Activated T-helper 1 cell treated with anti-CD3 and anti-CD28 coated beads, Interleukin-12 subunit alpha, Interleukin-12 subunit beta, Interleukin-2, Interleukin-4 antibody, amounts not matched to agents 30 ng/mL and 10 ng/mL and 1 ng/mL, durations not matched to agents 14 hours and 24 hours and 36 hours (primary cell): ENCODE measurements at places on chromosomes 6 and 20.

DNA sequence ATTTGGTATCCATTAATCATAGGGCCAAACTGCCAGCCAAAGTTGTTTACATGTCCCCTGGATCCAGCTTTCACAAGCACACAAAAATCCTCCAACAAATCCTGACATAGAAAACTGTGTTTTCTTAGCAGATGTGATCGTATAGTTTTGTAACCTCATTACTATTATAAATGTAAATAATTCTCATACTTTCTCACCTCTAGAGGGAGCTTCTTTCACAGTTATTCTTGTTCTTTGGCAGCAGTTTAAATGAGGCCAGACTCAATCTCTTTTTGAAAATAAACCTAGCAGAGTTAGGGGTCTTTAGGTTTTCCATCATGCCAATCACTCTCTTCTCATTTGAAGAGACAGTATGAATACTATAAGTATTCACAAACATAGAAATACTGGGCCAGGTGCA lies 17.0 kb upstream of the ZNF318 start:
- DNase-seq = no peak

- no peak for DNase-seq
Observed at GRCh38 chr6:5501837-5502236, 240.5 kb downstream of the FARS2 start.

- DNase-seq = no peak
Observed at GRCh38 chr6:57216235-57217101, 5.6 kb downstream of the RAB23 start.

GRCh38 chr6:27502508-27503435 lies 29.9 kb upstream of the ZNF184 start:
- DNase-seq = peak; percentile 48

GRCh38 chr20:24574307-24574706 lies 104.9 kb downstream of the SYNDIG1 start:
- no peak for DNase-seq

- no peak for DNase-seq
Observed at GRCh38 chr6:96704713-96705112, 132.6 kb downstream of the GPR63 start.

GRCh38 chr6:159806021-159806458 lies 6.0 kb downstream of the PNLDC1 start:
- DNase-seq = no peak

GRCh38 chr6:24851086-24851485 lies 52.4 kb upstream of the ARMH2 start:
- no peak for DNase-seq

- no peak for DNase-seq
Observed at GRCh38 chr6:44699082-44699481, 311.6 kb downstream of the CDC5L start.

DNA sequence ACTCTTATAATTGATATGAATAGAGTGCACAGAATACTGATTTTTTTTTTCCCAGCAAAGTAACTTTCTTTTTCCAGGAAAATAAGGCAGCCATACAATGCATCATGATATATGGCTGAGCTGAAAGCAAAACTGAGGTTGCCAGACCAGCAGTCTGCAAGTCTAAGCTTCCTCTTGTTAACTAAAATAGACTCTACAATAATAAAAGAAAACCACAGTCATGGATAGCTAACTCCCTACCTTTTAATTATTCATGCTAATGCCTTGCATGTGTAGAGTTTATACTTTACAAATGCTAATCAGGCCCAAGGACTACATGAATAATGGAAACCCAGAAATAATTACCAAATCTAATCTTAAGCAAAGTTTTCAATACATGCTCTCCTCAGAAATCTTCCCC lies 47.4 kb downstream of the MAP7 start:
- no peak for DNase-seq

DNA sequence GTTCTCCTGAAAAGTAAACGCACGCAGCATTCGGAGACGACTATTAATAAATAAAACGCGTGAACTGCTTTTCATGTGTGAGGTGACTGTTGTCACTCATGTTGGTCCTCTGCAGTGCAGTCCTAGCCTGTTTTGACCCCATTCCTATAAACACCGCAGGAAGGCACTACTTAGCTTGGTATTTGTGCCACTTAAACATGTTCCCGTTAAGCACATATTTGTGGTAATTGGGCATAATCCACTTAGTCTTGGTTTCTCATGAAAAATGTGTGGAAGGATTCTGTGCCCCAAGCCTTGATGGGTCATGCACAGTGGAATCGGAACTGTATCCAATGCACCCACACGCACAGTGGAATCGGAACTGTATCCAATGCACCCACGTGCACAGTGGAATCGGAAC lies 313.9 kb downstream of the THBS2 start:
- DNase-seq = no peak

DNA sequence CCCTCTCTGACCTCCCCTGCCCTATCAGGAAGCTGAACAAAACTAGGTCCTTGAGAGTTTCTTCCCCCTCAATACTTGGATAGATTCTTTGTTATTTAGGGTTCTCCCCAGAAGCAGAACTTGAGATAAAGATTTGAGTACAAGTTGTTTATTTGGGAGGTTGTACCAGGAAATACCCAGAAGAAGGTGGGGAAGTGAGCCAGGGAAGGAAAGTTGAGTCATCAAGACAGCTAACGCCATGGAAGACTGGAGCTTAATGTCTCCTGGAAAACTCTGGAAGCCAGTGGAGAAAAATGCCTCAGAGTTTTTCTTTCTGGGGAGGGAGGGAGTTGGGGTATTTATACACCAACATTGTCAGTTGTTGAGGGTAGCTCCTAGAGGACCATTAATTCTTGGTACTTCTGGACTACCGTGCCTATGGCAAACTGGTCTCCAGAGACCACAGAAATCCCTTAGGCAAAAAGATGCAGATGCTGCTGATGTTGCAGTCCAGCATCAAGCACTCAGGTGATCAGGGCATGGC lies 102.6 kb upstream of the ZFP64 start:
- DNase-seq = no peak

DNA sequence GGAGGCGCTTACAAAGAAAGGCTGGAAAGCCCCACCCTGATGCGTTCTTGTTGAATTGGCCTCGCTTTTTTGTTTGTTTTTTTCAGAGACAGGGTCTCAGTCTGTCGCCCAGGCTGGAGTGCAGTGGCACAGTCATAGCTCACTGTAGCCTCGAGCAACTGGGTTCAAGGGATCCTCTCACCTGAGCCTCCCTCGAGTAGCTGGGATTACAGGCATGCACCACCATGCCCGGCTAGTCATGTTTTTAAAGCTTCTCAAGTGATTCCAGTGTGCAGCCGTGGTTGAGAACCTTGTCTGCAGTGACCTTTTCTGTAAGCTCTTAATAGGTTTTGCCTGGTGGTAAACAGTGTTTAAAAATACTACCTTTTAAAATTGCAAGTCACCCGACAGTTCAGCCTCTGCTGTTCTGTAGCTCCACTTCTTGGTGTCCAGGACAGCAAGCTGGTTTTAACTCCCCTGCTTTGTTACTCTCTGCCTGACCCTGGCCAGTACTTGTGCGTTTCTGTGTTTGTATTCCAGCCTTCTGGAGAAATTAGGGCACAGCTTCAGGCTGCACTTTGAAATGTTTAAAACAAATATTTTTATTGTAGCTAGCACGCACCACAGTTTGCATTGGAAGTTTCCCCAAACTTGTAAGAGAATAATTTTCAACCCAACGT lies 54.4 kb downstream of the KDM1B start:
- DNase-seq = no peak

DNA sequence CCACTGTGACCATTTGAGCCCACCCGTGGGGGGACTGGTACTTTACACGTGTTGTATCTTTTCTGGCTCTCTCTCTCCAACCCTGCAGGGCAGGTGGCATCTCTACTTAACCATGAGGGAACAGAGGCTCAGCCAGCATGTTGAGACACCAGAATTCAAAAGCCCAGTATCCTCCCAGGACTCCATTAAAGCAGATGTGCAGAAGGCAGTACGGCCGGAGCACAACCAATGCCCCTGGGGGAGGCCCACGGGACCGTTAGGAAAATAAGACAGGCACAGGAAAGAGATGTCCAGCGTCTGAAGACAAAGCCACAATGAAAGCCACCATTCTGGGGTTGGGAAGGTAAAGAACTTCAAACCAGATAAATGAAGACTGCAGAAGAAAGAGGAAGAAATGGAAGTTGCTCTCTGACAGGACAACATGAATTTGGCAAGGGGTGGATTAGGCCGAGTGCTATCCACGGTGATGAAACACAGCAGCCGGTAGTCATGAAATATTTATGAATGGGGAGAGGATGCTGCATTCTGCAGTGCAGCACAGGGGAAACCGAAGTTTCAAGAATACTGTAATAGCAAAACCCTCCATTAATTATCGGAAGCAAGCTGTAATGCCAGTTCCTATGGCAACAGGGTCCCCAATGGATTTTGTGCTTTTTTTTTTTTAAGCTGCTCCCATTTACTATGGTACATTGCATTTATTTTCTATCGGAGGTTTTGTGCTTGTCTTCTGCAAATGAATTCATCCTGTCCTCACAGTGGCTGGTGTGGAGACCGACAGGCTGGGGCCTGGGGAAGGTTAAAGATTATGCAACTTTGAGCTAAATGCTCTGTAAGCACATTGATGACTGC lies 179.4 kb downstream of the NRN1 start:
- DNase-seq = no peak

GRCh38 chr20:38726804-38727606 lies 2.7 kb downstream of the SLC32A1 start:
- DNase-seq = peak; percentile 26

DNA sequence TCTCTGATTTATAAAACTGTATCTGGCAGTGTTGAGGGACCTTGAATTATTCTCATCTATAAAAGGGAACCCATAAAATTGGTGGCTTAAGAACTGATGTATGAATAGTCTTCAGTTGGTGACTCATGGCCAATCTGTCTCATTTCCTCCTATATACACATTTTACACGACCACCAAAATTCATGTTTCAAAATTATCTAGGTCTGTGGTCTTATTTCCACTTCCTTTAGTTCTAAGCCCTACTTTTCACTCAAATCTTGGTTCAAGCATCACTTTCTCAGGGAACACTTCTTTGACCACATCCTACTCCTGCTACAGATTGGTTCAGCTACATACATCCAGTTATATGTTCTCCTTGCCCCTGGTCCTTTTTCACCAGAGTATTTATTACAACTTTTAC lies 18.6 kb upstream of the ENPP1 start:
- no peak for DNase-seq

- DNase-seq = no peak
Observed at GRCh38 chr6:12720310-12720709, 3.7 kb downstream of the PHACTR1 start.

DNA sequence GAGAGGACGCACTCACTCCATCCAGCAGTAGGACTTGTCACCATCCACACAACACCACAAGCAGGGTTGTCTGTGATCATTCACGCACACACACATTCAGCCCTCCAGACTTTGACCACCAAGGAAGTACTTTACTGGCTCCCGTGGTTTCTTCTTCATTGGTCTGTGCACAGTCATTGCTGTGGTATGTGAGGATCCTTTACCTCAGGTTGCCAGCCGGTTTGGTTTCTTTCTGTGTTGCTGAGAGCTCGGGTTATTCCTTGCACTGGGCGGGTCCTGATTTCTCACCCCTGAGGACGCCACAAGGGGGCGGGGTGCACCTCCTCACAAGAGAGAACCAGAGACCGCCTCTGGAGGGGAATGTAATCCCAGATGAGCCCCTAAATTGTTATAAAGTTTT lies 11.2 kb downstream of the SLC35A1 start:
- no peak for DNase-seq

GRCh38 chr6:145863366-145863765 lies 48.8 kb upstream of the FBXO30 start:
- no peak for DNase-seq

- DNase-seq = no peak
Observed at GRCh38 chr6:52326540-52327364, 35.2 kb upstream of the PAQR8 start.
